Tracheal epithelial cell (primary cell): ENCODE measurements at places on chromosomes 7 and 10. TPM values are rescaled to one million over a fixed set of nuclear protein-coding genes. Genes with fewer than 3 reads are reported as not detected.

Gene LIPK
- total RNA-seq: 0.43 and 0.48 TPM in 2 replicates

Gene BUD31
- 108 and 127 TPM in 2 replicates for total RNA-seq

Gene ZDHHC6
- total RNA-seq: 12.6 and 19.5 TPM in 2 replicates

Gene PLEKHS1
- total RNA-seq: under 0.01 TPM in 2 replicates

Gene GPER1
- 0.21 and 0.48 TPM in 2 replicates for total RNA-seq

Gene RSPH10B
- under 0.01 TPM in 2 replicates for total RNA-seq
